Head of caudate nucleus (tissue), 42 donors: ENCODE measurements at places on chromosomes 2 and 18.

DNA sequence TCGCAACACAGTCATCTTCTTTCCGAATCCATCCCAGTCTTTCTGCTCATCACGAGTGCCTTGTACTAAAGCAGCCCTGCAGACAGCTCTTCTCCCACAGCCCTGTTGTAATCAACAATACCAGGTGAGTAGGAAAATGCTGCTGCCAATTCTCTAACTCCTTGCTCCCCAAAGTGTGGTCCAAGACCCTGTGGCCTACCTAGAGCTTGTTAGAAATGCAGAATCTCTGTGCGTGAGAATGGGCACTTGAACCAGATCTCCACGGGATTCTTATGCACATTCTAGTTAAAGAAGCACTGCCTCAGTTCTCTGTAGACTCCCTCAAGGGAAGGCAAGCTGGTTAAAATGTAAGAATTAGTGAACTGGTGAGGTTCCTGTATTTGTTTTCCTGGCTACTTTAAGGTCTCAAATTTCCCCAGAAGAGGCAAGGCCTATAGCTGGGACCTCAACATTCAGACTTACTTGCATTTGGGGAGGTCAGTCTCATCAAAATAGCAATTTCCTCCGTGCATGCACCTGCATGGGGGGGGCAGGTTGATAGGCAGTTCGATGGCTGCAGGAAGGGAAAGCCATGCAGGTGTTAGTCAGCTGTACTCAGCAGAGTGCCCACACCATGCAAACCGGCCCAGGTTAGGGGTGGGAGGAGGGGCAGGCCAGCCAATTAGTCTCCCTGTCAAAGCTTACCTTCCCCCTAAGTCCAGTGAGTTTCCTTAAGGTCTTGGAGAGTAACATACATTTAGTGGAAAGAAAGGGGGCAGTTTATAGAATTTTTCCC is 70.8 kb downstream of the DHRS9 start:
- no peak for DNase-seq

GRCh38 chr2:20349513-20349921 is 1.1 kb downstream of the PUM2 start:
- no peak for DNase-seq

- no peak for DNase-seq
These were observed 10.9 kb upstream of the TEX261 start for GRCh38 chr2:71005271-71006202.

DNA sequence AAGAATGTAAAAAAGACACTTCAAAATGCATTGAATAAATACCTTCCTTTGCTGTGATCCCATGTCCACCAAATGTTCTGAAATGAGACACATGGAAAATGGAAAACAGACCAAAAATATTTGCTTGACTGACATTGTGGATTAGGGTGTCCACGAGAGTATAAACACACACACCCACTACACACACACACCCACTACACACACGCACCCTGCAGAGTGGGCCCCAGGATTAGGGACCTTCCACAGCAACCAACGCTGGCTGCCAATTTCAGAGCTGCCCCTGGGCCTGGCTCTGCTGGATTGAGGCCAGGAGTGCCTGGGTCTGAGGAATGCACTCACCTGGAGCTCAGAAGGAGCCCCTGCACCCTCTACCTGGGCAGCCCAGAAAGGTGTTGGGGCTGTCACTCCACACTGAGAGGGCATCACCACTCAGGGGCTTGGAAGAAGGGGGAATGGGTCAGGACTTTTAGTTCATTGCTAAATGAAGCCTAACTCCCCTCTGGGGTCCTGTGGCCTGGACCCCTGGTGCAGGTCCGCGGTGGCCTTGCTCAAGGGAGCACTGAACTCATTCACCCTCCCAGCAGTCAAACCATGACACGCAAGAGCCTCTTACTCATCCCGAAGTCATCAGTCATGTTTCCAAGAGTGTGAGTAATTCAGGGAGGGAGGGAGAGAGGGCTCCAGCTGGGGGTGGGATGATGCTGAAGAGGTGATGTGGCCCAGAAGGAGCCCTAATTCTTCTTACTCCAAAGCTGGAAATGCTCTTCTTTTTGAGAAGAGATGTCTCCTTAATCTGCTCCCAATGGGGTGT is 50.2 kb upstream of the PLB1 start:
- DNase-seq = peak; percentile 87

DNA sequence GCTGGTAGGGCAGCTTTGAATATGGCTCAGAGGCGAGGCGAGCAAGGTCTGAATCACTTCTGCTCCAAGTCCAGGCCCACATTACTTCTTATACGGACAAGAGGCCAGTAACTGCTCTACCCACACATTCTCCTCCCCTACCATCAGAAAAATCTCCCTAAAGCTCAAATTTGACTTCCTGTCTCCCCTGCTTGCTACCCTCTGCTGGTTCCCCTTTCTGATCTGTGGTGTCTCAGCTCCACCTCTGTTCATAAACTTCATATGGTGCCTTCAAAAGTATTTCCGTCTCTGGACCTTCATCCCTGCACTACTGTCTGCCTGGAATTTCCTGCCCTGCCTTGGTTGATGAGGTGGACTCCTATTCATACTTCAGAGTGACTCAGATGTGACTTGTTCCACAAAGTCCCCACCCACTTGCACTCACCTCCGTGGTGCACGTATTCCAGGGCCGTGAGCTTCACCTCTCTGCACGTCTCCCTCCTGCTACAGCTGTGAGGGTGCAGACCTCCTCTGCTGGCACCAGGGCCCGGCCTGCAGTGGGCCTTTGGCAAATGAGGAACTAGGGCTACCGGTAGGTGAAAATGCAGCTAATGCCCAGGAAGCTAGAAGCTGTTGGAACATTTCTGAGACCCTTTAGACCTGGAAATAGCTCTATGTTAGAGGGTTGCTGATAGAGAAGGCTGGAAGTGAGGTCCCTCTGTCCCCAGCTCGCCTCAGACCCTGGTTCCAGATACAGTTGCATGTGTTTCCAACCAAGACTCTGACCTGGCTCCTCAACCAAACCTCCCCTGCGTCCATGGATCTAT is 24.6 kb upstream of the KCMF1 start:
- no peak for DNase-seq

DNA sequence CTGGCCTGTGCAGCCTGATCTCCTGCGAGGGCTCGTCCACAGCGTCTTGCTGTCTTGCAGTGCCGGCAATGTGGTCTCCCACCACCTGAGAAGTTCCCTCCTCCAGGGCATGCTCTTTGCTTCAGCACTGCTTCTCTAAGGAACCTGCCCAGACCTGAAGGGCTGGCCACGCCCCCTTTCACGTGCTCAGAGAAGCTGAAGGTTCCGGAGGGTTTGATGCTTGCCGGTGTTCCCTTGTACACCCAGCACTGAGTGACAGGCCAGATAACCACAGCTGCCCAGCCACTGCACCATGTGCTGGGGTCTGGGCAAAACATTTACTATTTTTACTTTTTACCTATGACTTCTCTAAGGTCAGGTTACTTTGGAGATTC is 1.7 kb upstream of the POLR2D start:
- no peak for DNase-seq

DNA sequence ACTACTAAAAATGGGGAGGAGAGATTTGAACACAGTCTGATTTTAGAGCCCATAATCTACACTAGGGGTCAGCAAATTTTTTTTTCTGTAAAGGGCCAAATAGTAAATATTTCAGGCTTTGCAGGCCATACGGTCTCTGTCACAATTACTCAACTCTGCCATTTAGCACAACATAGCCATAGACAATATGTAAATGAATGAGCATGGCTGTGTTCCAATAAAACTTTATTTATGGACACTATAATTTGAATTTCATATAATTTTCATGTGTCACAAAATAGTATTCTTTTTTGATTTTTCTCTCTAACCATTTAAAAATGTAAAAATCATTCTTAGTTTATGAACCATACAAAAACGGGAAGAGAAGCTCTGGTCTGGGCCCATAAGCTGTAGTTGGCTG is 309.4 kb downstream of the GPD2 start:
- no peak for DNase-seq

GRCh38 chr2:230267556-230267955 is 42.0 kb downstream of the SP140 start:
- DNase-seq = no peak

- no peak for DNase-seq
These were observed 834.8 kb downstream of the CPS1 start for GRCh38 chr2:211391189-211391567.

DNA sequence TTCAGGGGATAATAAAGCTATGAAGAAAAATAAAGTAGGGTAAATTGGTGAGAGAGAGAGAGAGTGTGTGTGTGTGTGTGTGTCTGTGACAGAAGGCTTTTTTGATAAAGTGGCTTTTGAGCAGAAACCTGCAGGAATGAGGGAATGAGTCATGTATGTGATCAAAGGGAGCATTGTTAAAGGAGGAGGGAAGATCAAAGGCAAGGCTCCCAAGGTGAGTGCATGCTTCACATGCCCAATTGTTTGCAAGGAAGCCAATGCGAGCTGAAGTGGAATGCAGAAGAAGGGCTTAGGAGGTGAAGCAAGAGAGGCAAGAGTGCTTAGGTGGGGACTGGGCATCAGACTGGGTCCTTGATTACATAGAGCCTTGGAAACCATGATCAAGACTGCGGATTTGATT is 96.8 kb downstream of the DNAH6 start:
- no peak for DNase-seq

- no peak for DNase-seq
These were observed 533.4 kb upstream of the ID2 start for GRCh38 chr2:8148260-8149006.

GRCh38 chr18:80213182-80213581 is 34.1 kb downstream of the PARD6G start:
- DNase-seq = no peak

- DNase-seq = no peak
These were observed 84.4 kb downstream of the MAP4K4 start for GRCh38 chr2:101781791-101782426.

DNA sequence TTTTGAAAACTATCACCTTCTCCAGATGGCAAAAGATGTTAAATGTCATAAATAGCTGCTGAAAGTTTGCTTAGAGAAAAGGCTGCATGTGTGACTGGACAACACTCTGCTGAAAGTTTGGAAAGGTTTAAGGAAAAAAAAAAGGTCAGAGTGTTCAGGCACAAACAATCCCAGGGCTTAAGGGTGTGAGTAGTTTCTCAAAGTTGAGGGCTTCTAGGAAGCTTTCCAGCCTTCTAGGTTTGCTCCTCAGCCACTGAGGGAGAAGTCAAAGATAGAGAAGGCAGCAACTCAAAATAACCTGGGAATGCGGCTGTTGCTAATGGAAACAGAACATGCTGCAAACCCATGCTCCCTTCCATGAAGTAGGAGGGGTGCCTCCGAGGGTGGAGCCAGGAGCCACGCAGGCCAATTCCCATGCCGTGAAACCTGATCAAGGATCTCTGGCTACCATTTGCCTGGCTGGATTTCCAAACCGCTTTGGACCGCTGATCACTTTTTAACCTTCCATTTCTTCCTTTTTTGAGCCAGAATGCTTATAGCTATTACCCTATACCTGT is 88.0 kb downstream of the TEX51 start:
- peak; percentile 58 for DNase-seq

DNA sequence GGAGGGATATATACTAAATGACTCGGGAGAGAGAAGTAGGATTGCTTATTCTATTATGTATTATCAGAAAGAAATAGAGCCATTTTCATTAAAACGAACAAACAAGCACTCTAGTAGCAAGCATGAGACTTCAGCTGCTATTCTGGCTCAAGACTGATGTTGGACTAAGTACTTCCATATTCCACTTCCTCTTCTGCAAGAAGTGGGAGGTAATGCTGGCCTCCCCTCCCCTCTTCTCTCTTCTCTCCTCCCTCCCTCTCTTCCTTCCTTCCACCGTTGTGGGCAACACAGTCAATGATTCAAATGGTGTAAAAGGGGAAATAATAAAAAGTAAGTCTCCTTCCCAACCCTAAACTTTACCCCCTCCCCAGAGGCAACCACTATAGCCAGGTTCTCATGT is 62.6 kb downstream of the EMX1 start:
- no peak for DNase-seq

DNA sequence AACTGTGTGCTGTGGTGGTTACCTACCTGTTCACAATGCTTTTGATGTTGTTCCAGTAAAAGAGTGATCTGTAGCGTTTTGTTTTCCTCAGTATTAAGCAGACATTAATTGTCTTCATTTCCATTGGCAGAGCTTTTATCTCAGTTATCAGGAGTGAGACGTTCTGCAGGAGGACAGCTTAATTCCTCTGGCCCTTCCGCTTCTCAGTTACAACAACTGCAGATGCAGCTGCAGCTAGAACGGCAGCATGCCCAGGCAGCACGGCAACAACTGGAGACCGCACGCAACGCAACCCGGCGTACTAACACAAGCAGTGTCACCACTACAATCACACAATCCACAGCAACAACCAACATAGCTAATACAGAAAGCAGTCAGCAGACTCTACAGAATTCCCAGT is 78.3 kb downstream of the KCMF1 start:
- no peak for DNase-seq

DNA sequence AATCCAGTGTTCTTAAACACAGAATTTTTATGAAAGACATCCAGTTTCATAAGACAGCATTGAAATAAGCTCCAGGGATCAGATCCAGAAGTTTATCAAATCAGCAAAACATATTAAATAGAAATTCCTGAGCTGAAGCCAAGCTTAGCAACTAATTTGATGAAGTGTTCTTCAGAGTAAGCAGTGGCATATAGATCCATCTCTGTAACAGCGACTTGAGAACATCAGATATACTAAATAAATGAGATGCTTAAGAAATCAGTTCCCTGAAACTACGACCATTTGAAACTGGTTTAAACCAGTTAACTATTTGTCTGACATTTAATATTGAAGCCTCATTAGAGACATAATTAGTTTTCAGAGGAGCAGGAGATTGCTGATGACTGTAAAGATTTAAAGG is 34.1 kb downstream of the PPP1R1C start:
- no peak for DNase-seq

- no peak for DNase-seq
These were observed 36.9 kb downstream of the FLACC1 start for GRCh38 chr2:201320257-201320656.

DNA sequence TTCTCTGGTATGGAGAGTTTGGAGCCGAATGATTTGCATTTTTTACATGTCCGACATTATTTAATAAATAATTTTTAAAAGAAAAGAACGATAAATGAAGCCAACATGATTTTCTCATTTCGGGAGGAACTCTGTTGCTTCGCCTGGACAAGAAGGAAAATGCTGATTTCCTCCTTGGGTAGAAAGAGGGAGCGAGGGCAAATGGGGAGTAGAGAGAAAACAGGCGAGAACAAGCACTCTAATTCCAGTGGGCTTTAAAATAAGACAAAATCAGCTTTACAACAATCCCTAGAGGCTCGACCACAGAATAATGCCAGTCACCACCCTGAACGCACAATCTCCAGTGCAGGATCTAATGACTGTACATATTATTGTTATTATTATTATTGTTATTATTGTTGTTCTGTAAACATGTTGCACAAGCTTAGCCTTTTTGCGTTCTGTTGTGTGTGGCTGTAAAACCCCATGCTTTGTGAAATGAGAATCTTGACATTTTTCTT is 3.7 kb downstream of the DLX1 start:
- DNase-seq = no peak

GRCh38 chr2:101328474-101329007 is 20.0 kb upstream of the RNF149 start:
- DNase-seq = no peak

DNA sequence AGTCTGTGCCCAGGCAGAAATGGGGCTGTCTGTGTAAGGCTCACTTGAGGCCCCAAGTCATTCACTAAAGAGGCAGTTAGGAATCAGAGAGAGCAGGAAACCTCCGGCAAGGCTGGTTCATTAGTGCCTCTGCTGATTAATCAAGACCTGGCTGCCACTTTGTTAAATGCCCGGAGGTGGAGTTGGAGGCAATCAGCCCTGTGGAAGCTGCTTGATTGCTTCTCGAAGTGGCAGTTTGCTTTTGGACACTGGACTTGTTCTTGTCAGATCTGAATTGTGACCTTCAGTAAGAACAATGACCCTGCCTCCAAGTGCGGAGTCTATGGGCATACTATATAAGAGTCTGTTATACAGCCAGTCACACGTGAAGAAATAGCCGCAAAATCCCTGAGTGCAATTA is 183.9 kb upstream of the LINC00305 start:
- no peak for DNase-seq
